Frontal cortex (tissue), 4 donors: ENCODE measurements at places on chromosomes 5 and 9.

DNA sequence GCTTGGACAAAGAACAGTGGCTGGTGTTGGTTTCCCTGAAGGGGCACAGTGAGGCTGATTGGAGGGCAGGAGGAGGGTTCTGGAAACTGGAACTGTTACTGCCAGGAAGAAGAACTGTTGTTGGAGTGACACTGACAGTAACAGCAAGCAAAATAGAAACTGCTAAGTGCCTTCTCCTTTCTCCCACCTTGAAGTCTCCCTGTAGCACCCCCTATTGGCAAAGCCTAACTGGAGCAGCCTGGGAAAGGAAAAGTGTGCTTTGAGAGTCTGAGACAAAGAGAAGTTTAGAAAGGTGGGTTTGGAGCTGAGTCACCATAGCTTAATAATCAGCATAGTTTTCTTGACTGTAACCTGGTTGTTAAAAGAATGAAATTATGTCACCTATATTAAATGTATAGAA lies 2.5 kb upstream of the TMEM174 start:
- no peak for DNase-seq

DNA sequence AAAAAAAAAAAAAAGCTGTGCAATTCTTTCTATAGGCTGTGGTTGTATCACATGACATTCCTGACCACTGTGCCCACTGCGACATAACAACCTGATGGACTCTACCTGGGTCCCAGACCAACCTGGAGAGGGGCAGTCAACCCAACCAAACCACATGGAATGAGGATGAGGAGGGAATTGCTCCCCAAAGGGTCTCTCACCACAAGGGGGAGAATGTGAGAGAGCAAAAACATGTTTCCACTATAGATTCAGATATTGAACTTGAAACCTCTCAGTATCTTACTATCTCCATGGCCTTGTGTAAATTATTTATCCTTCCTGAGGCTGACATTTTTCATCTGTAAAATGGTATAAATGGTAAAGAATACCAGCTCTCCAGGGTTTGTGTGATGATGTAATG lies 66.9 kb upstream of the SV2C start:
- DNase-seq = no peak

DNA sequence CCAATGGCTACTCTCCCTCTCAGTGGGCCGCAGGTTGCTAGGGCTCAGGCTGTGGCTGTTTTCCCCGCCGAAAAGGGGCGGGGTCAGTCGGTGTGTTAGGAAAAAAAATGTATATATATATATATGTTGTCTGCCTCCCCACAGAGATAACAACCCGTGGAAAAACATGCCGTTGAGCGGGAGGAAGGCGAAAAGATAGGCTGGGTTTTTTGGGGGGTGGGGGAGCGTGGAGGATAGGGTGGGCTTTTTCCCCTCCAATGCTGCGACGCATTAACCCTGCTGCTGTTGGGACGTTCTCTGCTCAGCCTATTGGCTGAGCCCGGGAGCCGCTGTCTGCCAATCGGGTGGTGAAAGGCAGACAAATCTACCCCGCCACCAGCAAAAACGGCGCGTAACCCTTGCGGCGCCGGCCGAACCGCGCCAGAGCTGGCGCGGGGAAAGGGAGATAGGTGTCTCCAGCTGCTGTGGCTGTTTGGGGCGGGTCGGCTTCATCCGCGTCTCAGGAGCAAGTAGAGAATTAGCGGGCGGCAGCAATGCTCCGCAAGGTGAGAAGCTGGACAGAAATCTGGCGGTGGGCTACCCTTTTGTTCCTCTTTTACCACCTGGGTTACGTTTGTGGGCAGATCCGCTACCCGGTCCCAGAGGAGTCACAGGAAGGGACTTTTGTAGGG lies at the start of gene PCDHGC4:
PCDHGC4 (plus strand) TSS at position 390 of the 671 bp plus-strand sequence; CDS start at position 534, 144 bp downstream.
- DNase-seq = no peak

DNA sequence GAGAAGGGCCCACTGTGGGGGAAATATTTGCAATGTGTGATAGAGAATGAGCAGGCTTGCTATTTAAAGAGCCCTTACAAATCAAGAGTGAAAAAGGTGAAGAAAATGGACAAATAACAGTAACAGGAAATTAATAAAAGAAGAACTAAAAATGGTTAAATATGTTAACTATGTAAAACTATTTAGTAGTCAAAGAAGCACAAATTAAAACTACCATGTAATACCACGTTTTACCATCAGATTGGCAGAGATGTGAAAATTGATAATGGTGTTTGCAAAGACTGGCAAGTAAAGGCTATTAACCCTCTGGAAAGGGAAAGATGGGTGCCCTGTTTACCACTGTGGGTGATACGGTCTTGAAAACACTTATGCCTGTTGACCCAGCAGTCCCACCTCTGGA lies 23.2 kb upstream of the GRHPR start:
- no peak for DNase-seq

GRCh38 chr9:80467632-80468031 lies 895.9 kb downstream of the TLE4 start:
- DNase-seq = no peak

- DNase-seq = no peak
Observed at GRCh38 chr9:4709380-4709779, 30.0 kb downstream of the CDC37L1 start.

- no peak for DNase-seq
Observed at GRCh38 chr5:82859451-82860140, 217.6 kb downstream of the TMEM167A start.
